ENCODE measurements at places on chromosomes 12 and 14.
A peak's percentile ranks its signal among the peaks of the same experiment; 100 is the strongest.

DNA sequence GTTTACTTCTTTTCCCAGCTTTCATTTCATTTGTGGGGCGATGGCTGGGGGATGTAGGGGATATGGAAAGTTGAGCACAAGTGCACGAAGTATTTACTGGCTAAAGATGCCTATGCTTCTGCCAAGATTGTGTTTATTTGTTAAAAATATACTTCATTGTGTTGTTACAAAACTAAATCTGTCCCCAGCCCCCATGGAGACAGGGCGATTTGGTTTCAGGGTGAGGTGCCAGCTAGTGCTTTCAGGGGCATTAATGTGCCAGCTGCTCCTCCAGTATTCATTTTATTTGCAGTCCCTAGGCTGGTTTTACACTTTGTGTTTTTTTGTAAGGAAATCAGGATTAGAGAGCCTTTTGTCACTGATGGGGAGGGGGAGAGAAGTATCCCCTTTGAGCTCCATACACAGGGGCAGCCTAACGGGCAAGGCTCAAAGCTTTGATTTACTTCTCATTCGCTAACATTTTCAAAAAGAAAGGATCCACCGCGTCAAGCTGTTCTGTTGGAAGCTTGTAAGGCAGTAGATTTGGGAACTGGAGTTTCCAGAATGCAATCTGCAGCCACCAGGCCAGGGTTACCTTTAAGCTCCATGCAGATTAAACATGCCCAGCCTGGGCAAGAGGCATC is 198.7 kb upstream of the PLEKHG7 start:
- peak; percentile 17 for DNase-seq

- DNase-seq: peak; percentile 55
These were observed 21.0 kb downstream of the CFAP54 start for GRCh38 chr12:96510306-96510764.

DNA sequence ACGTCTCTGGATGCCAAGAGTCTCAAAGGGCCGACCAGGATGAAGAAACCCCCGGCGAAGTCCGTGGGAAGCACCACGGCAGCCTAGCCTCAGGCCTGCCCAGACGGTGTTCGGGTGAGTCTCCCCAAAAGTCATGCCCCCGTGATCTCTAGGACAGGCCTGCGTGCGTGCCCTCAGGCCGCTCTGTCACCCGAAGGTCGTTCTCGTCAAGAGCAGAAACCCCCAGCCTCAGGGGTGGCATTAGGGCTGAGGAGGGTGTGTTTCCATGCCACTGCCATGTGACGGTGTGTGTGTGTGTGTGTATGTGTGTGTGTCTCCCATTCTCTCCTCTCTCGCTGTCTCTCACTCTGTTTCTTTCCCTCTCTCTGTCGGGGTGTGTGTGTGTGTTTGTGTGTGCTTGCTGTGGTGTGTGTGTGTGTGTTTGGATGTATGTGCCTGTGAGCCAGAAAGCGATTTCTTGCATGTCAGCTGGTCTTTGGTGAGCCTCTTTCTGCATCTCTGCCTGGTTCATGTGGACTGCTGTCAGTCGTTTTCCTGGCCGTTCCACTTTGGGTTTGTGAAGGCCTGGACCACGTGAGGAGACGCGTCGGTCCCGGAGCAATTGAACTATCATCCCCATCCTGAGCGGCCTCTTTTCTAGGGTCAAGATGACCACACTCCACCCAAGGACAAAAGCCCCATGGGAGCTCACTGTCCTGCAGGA is 772.5 kb upstream of the ALG10B start:
- no peak for DNase-seq

GRCh38 chr14:52974406-52974805 is 23.6 kb upstream of the FERMT2 start:
- DNase-seq: no peak

DNA sequence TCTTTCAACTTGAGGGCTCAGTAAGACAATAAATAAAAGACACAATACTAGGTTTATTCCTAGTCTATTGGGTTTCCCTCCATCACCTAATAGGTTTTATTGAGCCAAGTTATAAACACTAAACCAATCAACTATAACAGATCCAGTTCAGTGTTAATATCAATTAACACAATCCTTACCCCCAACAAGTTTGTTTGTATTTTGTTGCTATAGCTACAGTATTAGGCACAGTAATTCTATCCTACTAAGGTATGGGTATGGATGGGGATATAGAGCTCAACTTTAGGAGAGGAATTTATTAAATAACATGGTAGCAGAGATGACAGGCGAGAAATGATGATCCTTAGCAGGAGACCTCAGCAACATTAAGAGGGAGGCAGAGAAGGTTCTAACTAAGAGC is 13.3 kb downstream of the PPP4R3A start:
- DNase-seq: no peak

GRCh38 chr12:75568393-75568792 is 57.0 kb upstream of the KRR1 start:
- no peak for DNase-seq

GRCh38 chr14:96205059-96205977 is 679 bp downstream of the BDKRB2 start:
- peak; percentile 49 for DNase-seq

DNA sequence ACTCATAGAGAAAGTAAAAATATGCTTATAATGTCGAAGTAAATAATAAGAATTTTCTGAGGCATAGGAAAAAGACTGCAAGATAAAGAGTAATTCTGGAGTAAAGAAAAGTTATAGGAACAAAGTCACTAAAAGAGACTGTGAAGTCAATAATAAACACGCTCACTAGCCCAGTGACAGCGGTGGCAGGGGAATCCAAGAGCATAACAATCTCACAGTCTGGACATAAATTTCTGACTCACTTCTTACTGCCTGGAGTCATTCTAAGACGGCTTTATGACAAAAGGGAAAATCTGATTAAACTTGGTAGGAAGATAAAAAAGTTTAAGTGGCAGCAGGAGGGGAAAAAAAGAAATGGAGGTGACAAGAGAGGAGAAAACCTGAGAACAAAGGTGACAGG is 56.4 kb upstream of the GRIP1 start:
- DNase-seq: no peak

- DNase-seq: no peak
These were observed 30.0 kb downstream of the CREBL2 start for GRCh38 chr12:12641650-12642049.

GRCh38 chr14:86865934-86866333 is 1127.0 kb downstream of the GALC start:
- DNase-seq: no peak

GRCh38 chr14:80304125-80304766 is 92.9 kb upstream of the DIO2 start:
- no peak for DNase-seq

DNA sequence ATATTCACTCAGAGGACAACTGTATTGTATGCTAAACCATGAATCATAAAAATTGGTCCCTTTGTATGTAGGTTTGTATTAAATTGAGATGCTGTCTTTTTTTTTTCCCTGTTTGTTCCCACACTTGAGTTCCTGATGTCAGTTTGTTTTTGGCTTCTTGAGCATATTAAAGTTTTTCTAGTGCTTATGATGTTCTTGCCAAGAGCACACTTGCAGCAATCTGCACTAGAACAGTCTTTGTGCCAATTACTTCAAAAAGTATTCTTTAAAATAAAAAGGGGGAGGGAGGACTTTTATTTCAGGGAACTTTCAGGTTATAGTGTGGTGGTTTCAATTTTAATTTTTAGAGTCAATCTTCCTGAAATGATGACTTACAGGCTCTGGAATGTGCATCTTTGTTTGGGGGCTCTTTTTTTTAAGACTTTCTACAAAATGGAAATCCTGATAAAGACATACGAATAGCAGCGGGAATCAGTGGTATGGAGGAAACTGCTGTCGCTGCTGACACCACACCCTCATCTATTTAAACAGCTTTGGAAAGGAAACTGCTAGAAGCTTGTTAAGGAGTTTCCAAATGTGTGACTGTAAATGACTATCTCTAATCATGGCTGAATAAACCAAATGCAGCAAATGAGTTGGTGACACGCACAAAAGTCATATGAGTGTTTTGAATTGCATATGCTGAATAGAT is 188.6 kb downstream of the EGLN3 start:
- DNase-seq: no peak

GRCh38 chr12:65323070-65323469 is 44.6 kb downstream of the MSRB3 start:
- DNase-seq: no peak

GRCh38 chr14:89206389-89207031 is 210.5 kb downstream of the FOXN3 start:
- DNase-seq: no peak

DNA sequence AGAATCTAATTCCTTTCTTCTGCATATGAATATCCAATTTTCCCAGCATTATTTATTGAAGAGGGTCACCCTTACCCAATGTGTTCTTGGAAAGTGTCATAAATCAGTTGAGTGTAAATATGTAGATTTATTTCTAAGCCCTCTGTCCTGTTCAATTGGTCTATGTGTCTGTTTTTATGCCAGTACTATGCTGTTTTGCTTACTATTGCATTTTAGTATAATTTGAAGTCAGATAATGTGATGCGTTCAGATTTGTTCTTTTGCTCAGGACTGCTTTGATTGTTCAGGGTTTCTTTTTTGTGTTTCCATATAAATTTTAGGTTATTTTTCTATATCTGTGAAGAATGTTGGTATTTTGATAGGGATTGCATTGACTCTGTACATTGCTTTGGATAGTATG is 420.4 kb upstream of the MIS18BP1 start:
- DNase-seq: no peak

DNA sequence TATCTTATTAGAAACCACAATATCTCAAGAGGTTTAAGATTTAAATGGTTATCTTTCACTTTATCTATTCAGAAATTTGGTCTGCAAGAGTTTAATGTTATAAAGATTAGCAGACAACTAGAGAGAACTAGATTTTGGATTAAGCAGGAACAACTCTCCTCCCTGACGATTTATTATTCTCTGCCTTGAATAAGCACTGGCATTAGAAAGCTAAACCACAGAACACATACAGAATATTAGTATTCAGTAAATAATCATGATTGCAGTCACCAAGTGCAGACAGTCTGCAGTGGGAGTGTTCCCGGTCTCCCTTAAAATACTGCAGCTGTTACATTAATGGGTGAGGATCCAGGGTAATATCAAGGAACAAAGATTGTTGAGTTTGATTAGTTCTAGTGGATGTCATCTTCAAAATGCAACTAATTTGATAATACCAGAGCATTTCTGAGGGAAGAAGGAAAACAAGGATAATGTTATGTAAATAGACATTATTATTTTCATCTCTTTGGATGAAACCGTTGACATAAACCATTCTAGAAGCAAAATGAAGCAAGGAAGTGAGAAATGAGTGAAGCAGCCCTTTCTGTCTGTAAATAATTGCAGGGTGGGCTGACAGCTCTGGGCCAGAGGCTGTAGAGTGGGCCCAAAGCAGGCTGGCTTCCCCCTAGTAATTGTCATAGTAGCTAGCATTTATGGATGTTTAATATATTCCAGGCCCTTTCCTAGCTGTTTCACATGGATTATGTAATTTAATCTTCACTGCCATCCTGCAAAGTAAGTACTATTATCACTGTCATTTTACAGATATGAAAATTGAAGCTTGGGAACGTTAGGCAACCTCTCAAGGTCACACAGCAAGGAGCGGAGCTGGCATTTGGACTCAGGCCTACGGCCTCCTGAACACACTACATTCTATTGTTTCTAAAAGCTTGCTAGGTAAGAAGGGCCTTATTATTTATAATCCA is 79.4 kb downstream of the DYRK2 start:
- DNase-seq: no peak

DNA sequence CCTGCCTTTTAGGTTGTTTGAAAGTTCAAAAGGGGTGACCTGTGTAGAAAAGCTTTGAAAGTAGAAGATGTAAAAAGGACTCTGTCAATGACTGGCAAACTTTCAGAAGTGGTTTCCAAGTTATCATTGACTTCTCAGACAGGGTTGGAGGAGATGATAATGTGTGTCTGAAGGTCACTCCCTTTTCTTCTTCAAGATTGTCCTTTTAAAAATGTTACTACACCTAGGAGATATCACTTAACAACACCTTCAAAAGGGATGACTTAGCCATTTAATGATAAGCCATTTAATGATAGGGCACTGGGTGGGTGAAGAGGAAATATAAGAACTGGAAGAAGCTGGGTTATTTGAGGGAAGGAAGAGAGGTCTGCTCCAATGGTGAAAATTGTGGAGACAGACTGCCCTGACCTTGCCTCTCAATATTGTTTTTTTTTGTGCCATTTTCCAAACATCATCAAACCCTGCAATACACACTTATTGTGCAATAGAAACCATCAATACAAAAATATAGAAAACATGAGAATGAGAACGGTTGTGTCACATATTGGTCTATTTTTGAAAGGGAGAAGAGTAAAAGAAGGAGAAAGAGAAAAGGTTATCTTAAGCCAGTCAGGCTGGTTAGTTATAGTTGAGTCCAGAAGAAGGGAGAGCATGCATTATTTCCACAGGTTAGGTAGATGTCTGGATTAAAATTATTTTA is 38.8 kb downstream of the BEST3 start:
- DNase-seq: no peak

DNA sequence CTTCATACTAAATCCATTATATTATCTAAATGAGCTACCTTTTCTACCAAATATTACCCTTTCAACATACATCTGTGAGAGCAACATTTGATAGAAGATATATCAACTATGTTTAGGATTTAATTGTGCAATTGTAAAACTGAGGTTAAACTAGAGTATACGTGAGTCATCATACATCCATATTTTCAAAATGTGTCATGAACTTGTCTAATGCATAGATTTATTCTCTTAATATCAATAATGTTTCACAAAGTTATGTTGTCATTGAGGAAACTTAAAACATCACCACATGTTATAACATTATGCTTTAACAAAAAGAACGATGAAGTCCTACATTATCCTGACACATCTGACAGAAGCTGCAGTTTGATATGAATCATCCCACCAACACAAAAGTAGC is 645.5 kb upstream of the NOVA1 start:
- DNase-seq: no peak

GRCh38 chr12:6334940-6335450 is 6.9 kb downstream of the TNFRSF1A start:
- no peak for DNase-seq

- DNase-seq: no peak
These were observed 18.4 kb downstream of the FAR2 start for GRCh38 chr12:29167445-29167844.

DNA sequence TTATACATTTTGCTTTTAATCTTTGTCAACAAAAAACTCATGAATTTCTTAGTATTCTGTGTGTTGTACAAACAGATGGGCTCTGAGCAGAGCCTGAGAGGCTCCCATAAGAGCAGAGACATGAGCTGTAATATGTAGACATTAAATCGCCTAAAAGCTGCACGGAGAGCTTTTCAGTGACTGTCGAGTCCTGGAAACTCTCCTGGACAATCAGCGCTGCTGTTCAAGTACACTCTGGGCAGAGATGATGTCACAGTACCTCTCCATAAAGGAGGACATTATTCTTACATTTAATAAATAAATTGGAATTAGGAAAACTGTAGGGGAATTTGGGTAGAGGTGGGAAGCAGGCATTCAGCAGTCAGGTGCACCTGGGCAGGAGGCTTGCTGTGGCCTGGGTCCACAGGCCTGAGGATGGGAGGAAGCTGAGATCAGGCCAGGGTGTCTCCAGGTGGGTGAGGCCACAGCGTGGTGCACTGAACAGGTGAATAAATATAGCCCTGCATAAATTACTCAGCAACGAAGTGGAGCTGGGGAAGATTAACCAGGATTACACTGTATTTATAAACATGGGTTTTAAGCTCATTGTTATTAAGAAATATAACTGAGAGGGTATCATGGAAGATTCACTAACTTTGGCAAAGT is 13.3 kb upstream of the TCL1A start:
- DNase-seq: no peak

- DNase-seq: no peak
These were observed 12.3 kb upstream of the CALM1 start for GRCh38 chr14:90384543-90384911.

All from thyroid gland (tissue), 4 donors.